Glutamatergic neuron (in vitro differentiated cells): ENCODE measurements at places on chromosomes 12 and 14.

DNA sequence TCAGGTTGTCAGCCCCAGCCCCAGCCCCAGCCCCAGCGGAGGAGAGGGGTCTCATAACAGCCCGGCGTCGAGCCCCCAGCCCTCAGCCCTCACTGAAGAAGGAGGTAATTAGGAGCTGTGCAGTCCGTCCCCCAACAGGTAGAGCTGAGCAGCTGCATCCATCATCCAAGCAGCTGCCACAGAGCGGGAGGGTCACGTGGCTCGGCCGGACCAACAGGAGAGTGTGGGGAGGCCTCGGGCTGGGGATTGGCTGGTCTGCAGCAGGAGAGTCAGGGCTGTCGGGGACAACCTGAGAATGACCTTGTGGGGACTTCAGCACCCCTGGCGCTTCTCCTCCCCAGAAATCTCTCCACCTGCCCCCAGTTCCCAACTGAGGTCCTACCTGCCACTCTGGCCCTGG, 29.6 kb downstream of the SMUG1 start:
- DNase-seq = peak; percentile 74

DNA sequence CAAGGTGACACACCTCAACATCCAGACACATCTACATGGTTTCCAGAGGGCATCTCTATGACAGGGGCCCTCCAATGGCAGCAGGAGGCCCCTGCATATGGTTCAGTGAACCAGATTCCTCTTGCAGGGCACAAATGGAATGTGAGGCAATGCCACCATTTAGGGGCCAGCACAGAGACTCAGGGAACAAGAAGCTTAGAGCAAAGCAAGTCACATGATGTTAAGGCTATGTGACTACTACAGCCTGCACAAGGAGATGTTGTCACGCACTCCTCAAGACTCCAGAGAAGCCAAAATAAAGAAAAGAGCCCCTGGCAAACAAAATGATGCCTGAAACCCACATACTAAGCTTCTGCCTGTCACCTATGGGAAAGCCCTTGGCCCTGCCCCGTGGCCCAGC, 95.2 kb downstream of the RBM19 start:
- no peak for DNase-seq

GRCh38 chr12:91983935-91984334, 161.7 kb downstream of the BTG1 start:
- no peak for DNase-seq

- DNase-seq = peak; percentile 68
Observed at GRCh38 chr14:21070083-21070609, at the start of gene ARHGEF40. ARHGEF40 (plus strand) TSS chr14:21070304; CDS start chr14:21070397, 93 bp downstream.

- no peak for DNase-seq
Observed at GRCh38 chr14:81138429-81138828, 82.3 kb downstream of the GTF2A1 start.

DNA sequence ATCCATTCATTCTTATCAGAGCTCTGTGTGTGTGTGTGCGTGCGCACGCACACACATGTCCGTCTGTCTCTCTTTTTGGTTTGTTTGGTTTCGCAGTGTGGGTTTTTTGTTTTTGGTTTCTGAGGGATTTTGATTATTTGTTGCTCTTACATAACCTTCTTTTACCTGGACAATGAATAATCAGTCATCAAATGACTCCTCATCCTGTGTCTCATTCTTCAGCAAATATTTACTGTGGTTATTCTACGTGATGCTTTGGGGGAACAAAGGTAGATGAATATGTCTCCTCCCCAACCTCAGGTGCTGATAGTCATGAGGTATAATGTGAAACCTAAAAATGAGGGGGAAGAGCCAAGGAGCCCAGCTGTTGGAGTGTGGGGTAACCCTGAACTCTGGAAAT, 92.4 kb downstream of the SAMD4A start:
- DNase-seq = no peak

- DNase-seq = no peak
Observed at GRCh38 chr12:82800185-82800584, 113.5 kb downstream of the TMTC2 start.

GRCh38 chr12:110249105-110249504, 31.9 kb upstream of the ATP2A2 start:
- DNase-seq = no peak

- DNase-seq = no peak
Observed at GRCh38 chr14:96256407-96256806, 397 bp downstream of the BDKRB1 start.

- no peak for DNase-seq
Observed at GRCh38 chr14:61538464-61539022, 156.8 kb upstream of the HIF1A start.

- DNase-seq = no peak
Observed at GRCh38 chr12:124520907-124521306, 46.5 kb downstream of the NCOR2 start.

GRCh38 chr12:75437564-75437963, 43.0 kb upstream of the GLIPR1 start:
- no peak for DNase-seq

GRCh38 chr14:44170556-44170955, 336.5 kb downstream of the FSCB start:
- DNase-seq = no peak

DNA sequence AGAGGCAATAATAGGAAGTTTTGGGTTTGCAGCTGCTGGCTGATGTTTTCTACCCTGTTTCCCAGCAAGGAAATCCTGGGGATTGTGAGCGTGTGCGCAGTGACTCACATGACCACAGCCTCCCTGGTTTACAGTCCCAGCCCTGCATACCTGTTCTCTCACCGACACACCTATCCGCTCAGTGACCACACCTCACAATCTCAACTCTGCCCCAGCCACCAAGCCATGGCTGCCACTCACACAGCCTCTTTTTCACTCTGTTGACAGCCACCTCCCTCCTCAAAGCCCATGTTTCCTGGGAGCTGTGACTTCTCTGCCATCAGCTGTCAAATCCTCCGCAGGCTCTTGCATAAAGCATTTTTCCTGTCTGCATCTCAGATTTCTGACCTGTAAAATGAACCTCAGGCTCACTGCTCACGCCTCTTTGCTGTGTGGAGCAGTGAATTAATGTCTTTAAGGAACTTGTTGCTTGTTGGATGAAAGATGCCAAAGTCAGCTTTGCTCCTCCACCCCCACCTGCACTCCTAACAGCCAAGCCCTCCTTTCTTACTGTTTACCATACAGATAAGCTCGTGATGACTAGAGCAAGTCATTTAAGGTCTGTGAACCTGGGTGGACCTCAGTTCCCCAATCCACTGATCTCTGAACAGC, 43.5 kb downstream of the B4GALNT3 start:
- no peak for DNase-seq

DNA sequence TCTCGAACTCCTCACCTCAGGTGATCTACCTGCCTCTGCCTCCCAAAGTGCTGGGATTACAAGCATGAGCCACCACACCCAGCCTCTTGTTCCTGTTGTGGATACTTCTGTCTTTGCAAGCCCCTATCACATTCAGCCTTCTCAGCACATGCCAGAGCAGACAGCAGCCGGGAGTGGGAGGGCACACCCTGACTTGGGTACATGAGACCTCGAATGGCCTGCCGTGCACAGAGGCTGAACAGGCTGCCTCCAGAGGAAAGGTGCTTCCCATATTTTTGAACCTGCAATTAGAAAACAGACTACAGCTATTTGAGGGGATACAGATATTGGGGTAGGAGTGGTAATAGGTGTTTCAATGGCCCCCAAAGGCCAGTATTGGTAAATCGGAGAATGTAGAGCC, 307.3 kb upstream of the DIO3 start:
- no peak for DNase-seq

DNA sequence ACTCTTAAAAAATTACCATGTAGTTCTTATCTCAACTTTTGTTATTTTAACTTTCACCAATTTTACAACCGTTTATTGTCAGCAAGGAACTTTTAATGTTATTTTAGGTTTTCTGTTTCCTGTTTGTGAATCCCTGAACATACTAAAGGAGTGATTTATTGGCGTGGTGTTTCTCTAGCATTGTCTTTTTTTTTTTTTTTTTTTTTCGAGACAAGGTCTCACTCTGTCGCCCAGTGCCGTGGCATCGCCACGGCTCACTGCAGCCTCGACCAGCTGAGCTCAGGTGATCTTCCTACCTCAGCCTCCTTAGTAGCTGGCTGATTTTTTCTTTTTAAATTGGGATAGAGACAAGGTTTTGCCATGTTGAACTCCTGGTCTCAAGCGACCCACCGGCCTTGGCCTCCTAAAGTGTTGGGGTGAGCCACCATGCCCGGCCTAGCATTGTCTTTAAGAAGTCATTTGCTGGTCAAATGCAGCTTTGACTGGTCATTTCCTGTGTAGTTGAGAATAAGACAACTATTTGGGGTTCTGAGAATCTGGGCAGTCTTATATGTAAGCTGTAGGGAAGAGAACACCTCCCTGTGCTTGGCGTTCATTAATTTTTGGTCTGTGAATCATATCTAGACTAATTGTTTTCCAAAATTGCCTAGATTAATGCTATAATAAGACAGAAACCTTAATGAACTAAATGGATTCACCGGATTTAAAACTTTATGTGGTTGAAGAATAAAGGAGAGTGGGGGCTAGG, 2.1 kb downstream of the WASHC4 start:
- DNase-seq = no peak

- DNase-seq = no peak
Observed at GRCh38 chr12:89858718-89859117, 150.1 kb upstream of the ATP2B1 start.

DNA sequence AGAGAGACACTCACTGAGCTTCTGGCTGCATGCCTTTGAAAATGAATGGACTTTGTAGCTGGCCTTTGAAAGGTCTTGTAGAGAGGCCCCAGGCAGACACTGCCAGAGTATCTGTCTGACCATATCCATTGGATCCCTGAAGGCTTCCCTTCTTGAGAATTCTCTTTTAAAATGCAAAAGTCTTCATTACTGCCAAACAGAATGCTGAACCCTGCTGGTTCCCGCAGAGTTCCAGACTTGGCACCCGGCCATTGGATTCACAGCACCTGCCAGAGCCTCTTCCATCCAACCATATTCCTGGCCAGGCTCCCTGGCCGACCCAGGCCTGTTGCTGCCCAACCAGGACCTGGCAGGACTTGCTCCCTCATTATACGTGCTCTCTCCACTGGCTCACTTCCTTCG, 182.5 kb downstream of the GXYLT1 start:
- DNase-seq = no peak

DNA sequence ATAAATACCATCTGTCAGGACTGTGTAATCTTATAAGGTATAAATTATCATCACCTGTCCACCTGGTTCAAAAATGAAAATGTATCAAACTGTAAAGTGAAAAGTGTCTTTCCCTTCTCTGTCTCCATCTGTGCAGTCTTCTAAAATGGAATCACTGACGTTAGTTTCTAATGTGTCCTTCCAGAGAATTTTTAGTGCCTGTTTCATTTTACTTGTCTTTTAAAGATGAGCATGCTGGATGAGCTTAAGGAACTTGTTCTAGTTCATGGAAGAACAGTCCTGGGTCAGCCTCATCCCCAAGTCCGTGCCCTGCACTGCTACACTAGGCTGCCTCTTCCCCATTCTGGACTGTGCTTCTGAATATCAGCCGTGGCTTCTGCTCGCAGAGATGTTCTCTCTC, 5.4 kb upstream of the NT5DC3 start:
- no peak for DNase-seq

- DNase-seq = peak; percentile 24
Observed at GRCh38 chr12:44000309-44000952, 164.6 kb downstream of the TMEM117 start.

GRCh38 chr12:108104657-108105056, 24.4 kb upstream of the WSCD2 start:
- DNase-seq = no peak

GRCh38 chr12:31215518-31216232, 110.3 kb downstream of the SINHCAF start:
- no peak for DNase-seq

GRCh38 chr14:79544698-79545070, 666.6 kb downstream of the DIO2 start:
- no peak for DNase-seq

DNA sequence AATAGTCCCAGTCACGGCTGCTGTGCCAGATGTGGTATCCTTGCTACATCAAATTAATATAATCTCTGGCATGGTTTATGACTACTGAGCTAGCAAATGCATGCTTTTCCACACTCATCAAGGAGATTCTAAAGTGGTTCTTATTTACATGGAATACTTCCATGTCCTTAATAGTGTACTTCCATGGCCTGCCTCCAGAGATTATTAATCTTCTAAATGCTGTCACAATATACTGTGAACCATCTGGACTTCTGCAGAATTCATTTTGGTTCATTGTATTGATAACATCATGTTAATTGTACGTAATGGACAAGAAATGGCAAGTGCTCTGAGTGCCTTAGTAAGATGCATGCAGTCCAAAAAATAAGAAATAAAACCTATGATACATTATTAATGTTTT, 230.8 kb downstream of the NUAK1 start:
- no peak for DNase-seq

DNA sequence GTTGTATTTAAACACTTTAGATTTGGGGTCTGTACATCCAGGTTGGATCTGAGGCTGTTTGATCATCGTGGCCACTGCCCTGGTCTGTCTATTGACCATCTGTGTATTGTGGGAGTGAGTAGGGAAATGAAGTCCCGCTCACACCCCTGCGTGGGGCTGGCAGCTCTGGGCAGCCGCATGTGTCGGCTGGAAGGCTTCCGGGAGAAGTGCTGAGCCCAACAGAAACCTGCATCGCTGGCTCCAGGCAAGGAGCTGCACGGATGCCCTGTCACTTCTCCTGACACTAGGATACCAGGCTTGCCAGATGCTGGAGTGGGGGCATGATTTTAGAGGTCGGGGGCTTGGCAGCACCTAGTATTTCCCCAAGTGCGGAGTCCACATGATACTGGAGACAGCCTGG, 93.6 kb downstream of the PHETA1 start:
- DNase-seq = no peak

- no peak for DNase-seq
Observed at GRCh38 chr12:108327621-108328344, 11.3 kb downstream of the CMKLR1 start.

DNA sequence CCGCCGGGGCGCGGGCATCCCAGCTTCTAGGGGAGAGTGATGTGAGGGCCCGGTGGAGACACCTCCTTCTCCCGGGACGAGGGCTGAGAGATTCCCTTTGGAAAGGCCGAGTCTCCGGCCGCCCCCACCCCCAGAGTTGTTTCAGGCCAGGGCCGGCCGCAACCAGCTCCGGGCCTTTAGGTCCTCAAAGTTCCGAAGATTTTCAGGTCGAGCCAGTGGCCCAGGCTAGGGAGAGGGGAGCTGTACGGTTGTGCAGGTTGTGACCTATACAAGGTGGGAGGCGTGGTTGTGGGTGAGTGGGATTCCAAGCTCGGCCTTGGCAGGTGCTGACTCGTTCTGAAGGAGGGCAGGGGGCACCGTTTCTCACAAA, 18.4 kb upstream of the ANKRD33 start:
- peak; percentile 24 for DNase-seq

DNA sequence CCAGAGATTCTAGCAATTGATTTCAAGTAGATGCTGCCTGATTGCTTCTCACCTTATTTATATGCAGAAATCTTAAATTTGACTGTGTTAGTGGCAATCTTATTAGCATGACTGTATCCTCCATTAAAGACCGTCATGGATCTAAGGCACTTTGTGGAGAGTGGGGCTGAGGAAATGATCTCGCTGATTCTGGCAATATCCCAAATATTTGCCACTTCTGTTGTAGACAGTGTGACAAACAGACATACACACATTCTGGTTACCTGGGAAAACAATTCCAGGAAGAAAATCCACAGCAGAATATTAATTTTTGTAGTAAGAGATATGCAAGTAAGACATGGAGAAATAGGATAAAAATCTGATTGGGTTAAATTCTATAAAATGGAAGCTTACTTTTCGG, 269.0 kb upstream of the G2E3 start:
- DNase-seq = no peak
